ENCODE measurements at places on chromosomes 5 and 9.
A peak's percentile ranks its signal among the peaks of the same experiment; 100 is the strongest.

- DNase-seq = no peak
Measured at GRCh38 chr5:78983601-78984438, 1.3 kb downstream of the ARSB start.

DNA sequence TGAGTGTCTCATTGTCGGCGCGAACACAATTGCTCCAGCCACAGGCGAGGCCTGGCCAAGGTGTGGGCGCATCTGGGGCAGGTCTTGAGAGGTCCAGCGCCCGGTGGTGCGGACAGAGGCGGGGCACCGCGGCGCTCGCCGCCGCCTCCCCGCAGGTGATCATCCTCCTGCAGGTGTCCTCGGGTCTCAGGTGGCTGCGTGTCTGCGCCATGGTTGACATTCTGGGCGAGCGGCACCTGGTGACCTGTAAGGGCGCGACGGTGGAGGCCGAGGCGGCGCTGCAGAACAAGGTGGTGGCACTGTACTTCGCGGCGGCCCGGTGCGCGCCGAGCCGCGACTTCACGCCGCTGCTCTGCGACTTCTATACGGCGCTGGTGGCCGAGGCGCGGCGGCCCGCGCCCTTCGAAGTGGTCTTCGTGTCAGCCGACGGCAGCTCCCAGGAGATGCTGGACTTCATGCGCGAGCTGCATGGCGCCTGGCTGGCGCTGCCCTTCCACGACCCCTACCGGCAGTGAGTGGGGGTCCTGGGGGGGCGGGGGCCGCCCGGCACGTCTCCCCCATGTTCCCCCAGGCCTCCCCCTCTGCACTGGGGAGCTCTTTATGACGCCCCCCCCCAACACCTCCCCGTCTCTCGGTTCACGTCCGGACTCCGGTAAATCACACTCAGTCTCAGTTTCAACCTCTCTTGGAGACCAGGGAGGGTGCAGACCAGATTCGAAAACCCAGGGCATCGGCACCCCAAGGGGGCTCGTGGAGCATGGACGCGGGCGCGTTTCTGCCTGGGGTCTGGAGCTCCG is 446 bp downstream of the NXNL2 start:
- DNase-seq = no peak

DNA sequence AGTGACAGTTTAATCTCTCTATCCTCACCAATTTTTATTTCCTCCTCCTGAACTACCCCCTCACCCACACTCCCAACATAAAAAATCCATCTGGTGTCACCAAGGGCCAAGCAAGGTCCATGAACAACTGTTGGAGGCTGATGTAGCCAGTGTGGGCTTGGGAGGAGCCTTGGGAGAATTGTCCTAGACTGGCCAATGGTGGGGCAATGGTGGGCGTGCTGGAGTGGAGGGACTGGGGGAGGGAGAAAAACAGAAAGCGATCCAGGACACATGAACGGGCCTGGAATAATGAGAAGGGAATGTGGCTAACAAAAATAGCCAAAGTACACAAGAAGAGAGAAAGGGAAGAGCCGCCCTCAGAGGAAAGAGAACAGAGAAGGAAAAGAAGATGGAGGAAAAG is 272.6 kb downstream of the ENC1 start:
- DNase-seq = no peak

- no peak for DNase-seq
Measured at GRCh38 chr5:93191035-93191817, 389.8 kb downstream of the NR2F1-AS1 start.

- DNase-seq = no peak
Measured at GRCh38 chr5:134383980-134384697, 12.8 kb downstream of the UBE2B start.

- no peak for DNase-seq
Measured at GRCh38 chr9:4284925-4285324, 14.9 kb downstream of the GLIS3 start.

GRCh38 chr9:124452841-124453585 is 2.8 kb downstream of the ADGRD2 start:
- no peak for DNase-seq

GRCh38 chr5:119105971-119106370 is 35.1 kb downstream of the DMXL1 start:
- DNase-seq = no peak

- no peak for DNase-seq
Measured at GRCh38 chr9:72952914-72953313, at the start of gene ALDH1A1. Gene ALDH1A1 (minus strand): TSS chr9:72953053. CDS start chr9:72953000, 53 bp downstream.

- DNase-seq = no peak
Measured at GRCh38 chr5:133356396-133356983, 255.9 kb downstream of the FSTL4 start.

GRCh38 chr5:142796492-142797109 is 26.4 kb downstream of the ARHGAP26 start:
- DNase-seq = peak; percentile 57

All from left colon (tissue), 2 donors.